Astrocyte of the spinal cord (primary cell): ENCODE measurements at places on chromosomes 5 and 9.
A peak's percentile ranks its signal among the peaks of the same experiment; 100 is the strongest.

DNA sequence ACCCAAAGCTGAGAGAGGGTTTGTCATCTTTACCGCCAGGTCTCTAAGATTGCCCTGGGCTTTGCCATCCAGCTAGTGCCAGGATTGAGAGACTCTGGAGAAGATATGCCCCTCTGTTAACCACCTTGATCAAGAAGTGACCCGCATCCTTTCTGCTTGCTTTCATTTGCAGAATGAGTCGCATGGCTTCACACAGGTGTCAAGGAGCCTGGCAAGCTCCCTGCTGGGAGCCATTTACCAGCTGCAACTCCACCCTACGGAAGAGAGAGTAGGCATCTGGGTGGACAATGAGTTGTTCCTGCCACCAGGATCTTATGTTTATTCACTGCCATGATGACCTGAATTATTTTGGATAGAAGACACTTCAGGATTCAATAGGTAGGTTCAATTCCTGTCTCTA is 43.0 kb downstream of the HSD17B3 start:
- DNase-seq: no peak

DNA sequence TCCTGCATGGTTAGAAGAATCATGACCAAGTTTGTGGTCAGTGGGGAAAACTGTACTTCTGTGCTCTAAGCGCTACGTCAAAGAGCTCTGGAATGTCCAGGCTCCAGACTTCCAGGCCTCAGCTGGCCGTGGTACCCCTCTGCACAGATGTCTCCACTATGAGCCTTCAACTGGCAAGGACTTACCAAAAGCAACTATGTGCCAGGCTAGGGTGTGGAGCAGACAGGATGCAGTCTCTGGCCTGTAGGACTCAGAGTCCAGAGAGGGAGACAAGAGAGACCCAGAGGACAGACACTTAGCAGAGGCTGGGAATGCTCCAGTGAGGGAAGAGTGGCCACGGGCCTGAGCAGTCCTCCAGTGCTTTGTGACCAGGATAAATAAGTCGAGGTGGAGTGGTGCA is 31.0 kb upstream of the TCF7 start:
- peak; percentile 66 for DNase-seq

- peak; percentile 60 for DNase-seq
Measured at GRCh38 chr9:31030741-31031202, 1353.7 kb upstream of the ACO1 start.

GRCh38 chr5:178241231-178241663 is 8.6 kb upstream of the PHYKPL start:
- no peak for DNase-seq

GRCh38 chr9:3296536-3296935 is 229.3 kb downstream of the RFX3 start:
- no peak for DNase-seq

DNA sequence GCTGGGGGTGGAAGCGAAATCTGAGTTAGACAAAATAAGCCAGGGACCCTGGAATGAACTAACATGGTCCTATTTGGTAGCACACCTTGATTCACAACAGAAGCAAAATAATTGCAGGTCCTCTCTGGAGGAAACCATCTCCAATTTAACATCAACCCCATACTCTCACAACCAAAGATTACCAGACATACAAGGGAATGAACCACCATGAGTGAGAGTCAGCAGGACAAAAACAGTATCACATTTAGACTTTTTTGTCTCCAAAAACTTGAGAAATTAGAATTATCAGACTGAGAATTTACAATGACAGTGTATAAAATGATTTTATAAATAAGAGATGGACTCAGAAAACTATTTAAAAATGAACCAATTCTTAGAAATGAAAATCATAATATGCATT is 21.1 kb downstream of the PPP1R2B start:
- DNase-seq: no peak

DNA sequence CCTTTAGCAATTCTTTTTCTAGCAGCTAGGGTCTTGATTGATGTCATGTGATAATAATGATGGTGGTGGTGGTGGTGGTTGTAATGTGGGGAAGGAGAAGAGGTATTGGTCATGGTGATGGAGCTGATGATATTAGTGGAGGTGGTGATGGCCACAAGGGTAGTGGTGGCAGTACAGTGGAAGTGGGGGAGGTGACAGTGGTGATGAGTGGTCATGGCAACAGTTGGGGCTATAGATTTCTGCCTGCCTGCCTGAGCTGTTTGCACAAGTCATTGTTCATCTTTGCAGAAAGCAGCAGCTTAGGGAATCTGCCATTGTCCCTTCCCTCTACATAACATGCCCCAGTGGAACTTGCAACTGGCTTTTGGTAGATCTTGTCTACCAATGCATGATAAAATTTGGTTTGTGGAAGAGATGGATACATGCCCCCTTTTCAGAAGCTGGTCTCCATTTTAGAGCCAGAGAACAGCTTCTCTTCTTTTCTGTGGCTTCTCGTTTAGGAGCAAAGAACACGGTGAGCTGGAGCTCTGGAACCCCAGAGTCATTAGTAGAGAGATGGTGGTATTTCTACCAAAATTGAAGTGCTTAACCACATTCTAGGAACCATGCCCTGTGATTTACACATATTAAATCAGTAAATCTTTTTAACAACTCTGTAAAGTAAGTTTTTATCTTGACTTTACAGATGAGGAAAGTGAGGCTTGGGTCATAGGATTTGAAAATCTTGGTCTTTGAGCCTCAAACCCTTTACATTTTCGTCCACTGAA is 100.3 kb downstream of the AOPEP start:
- DNase-seq: peak; percentile 38

GRCh38 chr9:26057050-26057449 is 378.8 kb upstream of the TUSC1 start:
- DNase-seq: no peak
